A172 (cell line): ENCODE measurements at places on chromosomes 7 and 10. TPM values are rescaled to one million over a fixed set of nuclear protein-coding genes. Genes with fewer than 3 reads are reported as not detected.
A peak's percentile ranks its signal among the peaks of the same experiment; 100 is the strongest.

Gene OR6B1
- total RNA-seq: not detected in 2 replicates

Gene PLA2G12B
- not detected in 2 replicates for total RNA-seq

Gene PSMC2
- 518 and 689 TPM in 2 replicates for total RNA-seq

Gene EPO
- total RNA-seq: not detected in 2 replicates

GRCh38 chr10:36534471-36535002 lies 590.9 kb upstream of the ANKRD30A start:
- DNase-seq: peak; percentile 97

GRCh38 chr10:123272171-123272570 lies 118.0 kb downstream of the BUB3 start:
- no peak for DNase-seq

DNA sequence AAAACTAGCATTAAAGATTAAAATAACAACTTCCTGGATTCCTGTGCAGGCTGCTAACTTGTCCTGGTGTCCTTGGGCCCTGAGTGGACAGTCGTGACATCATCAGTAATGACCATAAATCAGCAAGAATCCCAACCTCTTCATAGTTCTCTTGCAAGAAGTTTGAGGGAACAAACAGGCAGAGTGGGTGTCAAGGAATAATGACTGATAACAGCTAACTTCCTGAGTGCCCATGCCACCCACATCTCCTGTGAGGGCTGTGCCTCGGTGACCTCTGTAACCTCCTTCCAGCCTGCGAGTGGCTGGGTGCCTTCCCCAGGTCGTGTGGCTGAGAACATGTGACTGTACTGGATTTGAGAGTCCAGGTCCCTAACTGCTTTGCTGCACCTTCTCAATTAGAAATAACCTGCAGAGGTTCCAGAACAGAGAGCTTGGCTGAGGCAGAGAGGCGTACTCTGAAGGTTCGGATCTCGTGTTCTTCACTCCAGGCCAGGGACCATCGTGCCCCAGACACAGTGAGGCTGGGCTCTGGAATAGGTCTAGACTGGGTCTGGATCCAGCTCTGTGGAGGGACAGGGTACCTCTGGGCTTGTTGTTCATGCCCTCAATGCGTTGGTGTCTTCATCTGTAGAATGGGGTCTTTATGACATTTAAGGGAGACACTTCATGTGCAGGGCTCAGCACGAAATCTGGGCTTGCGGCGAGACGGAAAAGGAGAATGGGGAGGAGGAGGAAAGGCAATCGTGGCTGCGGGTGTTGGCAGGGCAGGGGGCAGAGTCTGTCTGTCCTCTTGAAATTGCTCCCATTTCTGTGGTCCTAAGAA lies 313.1 kb upstream of the ZNF32 start:
- DNase-seq: peak; percentile 29

GRCh38 chr7:37315772-37316715 lies 132.6 kb downstream of the ELMO1 start:
- DNase-seq: no peak

DNA sequence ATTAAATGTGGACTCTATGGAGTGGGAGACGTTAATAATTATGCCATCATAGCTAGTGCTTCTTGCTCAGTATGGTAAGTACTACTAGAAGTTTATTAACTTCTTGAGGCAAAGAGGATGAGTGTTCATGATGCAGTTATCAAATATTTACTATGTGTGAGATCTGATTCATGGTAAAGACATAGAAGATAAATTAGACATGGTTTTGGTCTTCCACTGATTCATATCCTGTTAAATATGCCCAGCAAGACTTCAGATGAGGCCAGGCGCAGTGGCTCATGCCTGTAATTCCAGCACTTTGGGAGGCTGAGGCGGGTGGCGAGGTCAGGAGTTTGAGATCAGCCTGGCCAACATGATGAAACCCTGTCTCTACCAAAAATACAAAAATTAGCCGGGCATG lies 547.1 kb upstream of the ANKRD30A start:
- peak; percentile 54 for DNase-seq

- no peak for DNase-seq
Measured at GRCh38 chr7:13286916-13287315, 599.5 kb downstream of the ARL4A start.

GRCh38 chr10:76286536-76286935 lies 855.1 kb downstream of the LRMDA start:
- DNase-seq: no peak

GRCh38 chr7:50502001-50502684 lies 52.0 kb upstream of the FIGNL1 start:
- peak; percentile 61 for DNase-seq
